Cerebellar nuclear complex (tissue), 1 donor: ENCODE measurements at places on chromosomes 16 and 17.

DNA sequence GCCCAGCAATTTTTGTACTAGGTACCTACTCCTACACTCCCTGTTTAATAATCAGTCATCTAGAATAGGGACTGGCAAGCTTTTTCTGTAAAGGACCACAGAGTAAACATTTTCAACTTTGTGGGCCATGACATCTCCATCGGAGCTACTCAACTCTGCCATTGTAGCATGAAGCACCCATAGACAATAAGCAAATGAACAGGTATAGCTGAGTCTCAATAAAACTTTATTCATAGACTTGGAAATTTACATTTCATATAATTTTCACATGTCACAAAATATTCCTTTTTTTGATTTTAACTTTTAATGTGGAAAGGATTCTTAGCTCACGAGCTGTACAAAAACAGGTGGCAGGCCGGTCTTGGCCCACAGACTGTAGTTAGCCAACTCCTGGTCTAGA lies 345.8 kb downstream of the SOX9 start:
- DNase-seq, result no peak

- no peak for DNase-seq
Measured at GRCh38 chr16:50769-51591, 2.4 kb downstream of the POLR3K start.

DNA sequence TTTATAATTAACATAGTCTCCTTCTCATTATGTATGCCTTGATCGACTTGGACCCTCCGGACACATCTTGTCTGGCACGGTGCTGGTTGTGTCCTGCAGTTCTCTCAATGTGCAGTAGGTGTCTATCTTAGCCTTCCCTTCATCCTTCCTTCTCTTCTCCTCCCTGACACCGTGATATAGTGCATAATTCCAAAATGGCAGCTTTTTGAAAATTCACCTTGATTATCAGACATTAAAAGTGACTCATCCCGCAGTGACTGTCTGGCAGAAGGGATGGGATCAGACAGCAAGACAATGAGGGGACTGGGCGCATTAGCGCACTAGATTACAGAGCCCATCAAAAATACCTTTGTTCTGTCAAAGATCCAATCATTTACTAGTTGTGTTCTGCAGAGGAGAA lies 70.0 kb upstream of the PMFBP1 start:
- DNase-seq, result no peak

GRCh38 chr16:78669994-78670393 lies 570.5 kb downstream of the WWOX start:
- DNase-seq, result no peak

GRCh38 chr17:54452666-54453348 lies 447.8 kb upstream of the TOM1L1 start:
- no peak for DNase-seq

GRCh38 chr17:80827646-80828643 lies 163.7 kb upstream of the CHMP6 start:
- no peak for DNase-seq

DNA sequence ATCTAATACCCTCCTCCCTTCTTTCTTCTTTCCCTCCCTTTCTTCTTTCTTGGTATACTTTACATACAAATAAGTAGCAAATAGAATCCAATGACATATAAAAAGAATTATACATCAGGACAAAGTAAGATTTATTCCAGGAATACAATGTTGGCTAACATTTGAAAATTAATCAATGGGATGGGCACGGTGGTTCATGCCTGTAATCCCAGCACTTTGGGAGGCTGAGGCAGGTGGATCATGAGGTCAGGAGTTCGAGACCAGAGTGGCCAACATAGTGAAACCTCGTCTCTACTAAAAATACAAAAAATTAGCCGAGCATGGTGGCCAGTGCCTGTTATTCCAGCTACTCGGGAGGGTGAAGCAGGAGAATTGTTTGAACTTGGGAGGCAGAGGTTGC lies 72.1 kb downstream of the BCAS3 start:
- no peak for DNase-seq

- no peak for DNase-seq
Measured at GRCh38 chr17:19287651-19288050, 50.5 kb downstream of the EPN2 start.

- DNase-seq, result no peak
Measured at GRCh38 chr17:68184816-68185436, 62.9 kb upstream of the AMZ2 start.

GRCh38 chr17:54257440-54257839 lies 434.7 kb downstream of the KIF2B start:
- DNase-seq, result no peak

GRCh38 chr17:1123921-1124715 lies 55.7 kb downstream of the ABR start:
- no peak for DNase-seq

DNA sequence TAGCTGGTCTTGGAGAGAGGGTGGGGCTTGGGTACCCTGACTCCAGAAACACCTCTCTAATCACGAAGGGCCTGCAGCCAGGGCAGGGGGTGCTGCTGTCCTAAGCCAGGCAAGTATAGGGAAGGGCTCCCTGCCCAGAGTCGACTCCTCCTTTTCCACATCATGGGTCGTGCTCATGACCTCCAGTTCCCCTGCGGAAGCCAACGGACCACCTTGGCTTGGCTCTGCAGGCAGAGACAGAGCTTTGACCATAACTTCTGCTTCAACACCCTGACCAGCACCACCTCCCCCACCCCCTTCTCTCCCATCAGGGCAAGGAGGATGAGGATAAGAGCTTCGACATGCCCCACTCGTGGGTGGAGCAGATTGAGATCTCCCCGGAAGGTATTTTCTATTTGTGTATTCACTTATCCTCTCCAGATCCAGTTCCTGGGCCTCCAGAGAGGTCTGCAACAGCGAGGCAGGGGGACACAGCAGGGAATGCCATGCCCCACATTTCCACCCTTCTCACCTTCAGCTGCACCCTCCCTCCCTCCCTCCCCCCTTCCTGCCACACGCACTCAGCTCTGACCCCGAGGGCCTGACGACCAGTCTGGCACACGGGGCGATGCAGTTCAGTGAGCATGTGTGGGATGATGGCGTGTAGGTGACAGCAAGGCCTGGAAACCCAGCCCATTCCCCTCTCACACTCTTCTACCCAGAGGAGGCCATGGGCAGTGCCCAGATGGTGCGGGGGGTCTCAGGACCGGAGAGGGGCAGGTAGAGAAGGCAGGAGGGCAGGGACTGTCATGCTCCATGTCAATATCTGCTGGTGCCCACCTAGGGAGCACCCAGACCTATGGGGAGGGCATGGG lies 14.0 kb upstream of the KATNB1 start:
- no peak for DNase-seq

GRCh38 chr16:56726926-56727325 lies 3.0 kb upstream of the NUP93 start:
- no peak for DNase-seq

DNA sequence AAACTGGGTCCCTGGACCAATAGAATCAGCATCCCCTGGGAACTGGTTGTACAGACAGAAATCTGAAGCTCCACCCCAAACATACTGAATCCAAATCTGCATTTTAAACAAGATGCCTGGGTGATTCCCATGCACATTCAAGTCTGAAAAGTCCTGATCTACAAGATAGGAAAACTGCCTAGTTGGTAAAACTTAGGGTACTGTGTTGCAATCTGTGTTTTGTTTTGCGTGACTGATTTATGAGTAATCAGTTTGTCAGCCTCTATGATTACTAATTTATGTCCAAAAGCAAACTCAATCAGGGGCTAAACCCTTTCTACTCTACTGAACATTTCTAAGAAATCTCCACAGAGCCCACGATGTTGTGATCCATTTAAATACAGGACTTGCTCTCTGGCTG lies 103.8 kb downstream of the YPEL2 start:
- DNase-seq, result no peak

- DNase-seq, result no peak
Measured at GRCh38 chr16:27431773-27432532, 30.0 kb downstream of the IL21R start.

GRCh38 chr16:85991856-85992255 lies 92.9 kb downstream of the IRF8 start:
- DNase-seq, result no peak

DNA sequence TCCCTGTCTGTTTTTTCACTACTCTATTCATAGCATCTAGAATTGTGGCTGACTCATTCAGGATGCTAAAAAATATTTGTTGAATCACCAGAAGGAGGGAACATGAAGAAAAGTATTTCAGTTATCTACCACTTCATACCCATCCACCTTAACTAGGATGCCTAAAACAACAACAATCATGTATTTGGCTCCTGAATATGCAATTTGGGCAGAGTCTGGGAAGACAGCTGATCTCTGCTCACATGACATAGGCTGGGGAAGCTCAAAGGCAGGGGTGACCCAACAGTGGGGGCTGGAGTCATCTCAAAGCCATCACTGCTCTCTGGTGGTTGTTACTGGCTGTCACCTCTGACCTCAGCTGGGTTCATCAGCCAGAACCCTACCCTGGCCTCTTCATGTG lies 80.1 kb upstream of the RPL38 start:
- DNase-seq, result no peak

- DNase-seq, result no peak
Measured at GRCh38 chr17:67018471-67019434, 25.6 kb upstream of the CACNG1 start.

DNA sequence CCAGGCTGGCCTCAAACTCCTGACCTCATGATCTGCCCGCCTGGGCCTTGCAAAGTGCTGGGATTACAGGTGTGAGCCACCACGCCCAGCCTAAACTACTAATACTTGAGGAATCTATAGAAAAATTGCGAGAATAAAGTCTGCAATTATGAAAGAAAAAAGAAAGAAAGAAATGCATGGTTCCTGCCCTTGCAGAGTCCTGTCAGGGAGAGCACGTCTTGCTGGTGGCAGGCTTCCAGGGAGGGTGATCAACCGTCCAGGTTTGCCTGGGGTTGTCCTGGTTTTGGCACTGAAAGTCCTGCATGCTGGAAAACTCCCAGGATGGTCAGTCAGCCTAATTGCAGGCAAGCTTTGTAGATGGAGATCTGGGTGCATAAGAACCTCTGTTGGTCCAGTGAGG lies 21.5 kb upstream of the KIFC3 start:
- DNase-seq, result no peak

GRCh38 chr17:72829883-72830282 lies 262.6 kb downstream of the SLC39A11 start:
- no peak for DNase-seq

DNA sequence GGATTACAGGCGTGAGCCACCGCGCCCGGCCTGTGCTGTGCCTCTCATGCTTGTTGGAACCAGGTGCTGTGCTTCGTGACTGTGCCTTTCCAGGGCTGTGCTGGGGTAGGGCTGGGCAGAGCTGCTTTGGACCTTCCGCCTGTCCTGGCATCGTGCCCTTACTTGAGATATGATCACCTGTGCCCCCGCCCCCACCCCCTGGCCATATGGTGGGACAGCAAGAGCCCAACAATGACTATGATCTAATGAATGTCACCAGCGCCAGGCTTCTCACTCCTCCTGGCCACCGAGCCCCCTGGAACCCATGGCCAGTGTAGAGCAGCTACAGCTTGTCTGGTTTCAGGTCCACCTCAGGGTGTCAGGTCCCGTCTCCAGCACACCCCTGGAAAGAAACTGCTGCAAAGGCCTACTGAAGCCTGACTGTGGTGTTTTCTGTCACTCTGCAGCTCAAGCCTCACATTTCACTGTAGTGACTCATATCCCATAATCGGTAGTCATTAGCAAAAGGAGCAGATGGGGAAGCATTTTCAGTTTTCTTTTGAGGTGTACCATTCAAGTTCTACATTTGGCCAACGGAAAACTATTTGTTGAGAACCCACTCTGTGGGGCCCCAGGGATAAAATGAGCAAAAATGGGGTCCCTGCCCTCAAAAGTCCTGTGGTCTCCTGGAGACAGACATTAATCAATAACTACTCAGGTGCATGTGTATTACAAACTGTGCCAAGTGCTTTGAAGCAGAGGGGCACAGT lies 22.1 kb downstream of the FCSK start:
- peak; percentile 74 for DNase-seq

DNA sequence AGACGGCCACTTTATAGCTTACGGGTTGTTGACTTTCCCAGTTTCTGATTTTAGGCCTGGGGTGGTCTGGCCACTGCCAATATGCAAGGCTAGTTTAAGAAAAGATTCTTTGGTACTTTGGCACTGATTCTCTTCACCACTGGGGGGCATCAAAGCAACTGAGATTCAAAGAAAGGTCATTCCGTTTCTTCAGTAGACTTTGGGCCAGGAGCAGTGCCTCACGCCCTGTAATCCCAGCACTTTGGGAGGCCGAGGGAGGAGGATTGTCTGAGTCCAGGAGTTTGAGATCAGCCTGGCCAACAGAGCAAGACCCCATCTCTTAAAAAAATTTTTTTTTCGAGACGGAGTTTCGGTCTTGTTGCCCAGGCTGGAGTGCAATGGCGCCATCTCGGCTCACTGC lies 53.0 kb downstream of the RPA1 start:
- no peak for DNase-seq

GRCh38 chr17:16937431-16937830 lies 34.5 kb downstream of the TNFRSF13B start:
- DNase-seq, result no peak

DNA sequence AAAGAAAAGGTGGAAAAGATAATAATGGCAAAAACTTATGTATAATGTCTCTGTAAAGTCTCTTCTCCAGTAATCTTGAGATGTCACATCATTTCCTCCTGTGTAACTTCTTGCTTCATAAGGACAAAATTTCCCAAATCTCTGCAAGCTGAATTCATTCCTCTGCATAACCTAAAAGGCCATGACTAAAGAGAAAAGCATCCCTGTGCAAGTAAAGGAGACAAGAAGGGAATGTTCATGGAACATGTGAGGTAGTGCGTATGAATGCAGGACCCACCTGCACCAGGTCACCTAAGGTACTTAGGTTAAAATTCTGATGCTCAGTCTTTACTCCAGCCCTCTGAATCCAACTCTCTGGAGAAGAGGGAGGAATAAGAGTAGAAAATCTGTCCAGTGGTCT lies 46.9 kb upstream of the NLK start:
- no peak for DNase-seq

DNA sequence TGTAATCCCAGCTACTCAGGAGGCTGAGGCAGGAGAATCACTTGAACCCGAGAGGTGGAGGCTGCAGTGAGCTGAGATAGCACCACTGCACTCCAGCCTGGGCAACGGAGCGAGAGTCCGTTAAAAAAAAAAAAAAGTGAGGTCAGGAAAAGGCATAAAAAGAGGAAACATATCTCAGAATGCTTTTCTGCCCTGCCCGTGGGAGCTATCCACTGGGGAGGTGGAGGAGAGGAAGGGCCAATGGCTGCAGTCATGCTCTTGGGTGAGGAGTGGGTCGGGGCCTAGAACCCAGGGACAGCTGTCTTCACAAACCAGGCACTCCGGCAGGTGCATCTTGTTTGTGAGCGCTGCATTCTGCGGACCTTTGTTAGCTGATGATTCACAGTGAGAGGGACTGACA lies 60.0 kb upstream of the CDC42EP4 start:
- DNase-seq, result no peak

- no peak for DNase-seq
Measured at GRCh38 chr17:10337976-10338375, 34.8 kb downstream of the MYH13 start.
